D341Med (cell line): ENCODE measurements at places on chromosomes 7 and 10.

- no peak for DNase-seq
Measured at GRCh38 chr7:12550956-12551355, 19.6 kb upstream of the SCIN start.

DNA sequence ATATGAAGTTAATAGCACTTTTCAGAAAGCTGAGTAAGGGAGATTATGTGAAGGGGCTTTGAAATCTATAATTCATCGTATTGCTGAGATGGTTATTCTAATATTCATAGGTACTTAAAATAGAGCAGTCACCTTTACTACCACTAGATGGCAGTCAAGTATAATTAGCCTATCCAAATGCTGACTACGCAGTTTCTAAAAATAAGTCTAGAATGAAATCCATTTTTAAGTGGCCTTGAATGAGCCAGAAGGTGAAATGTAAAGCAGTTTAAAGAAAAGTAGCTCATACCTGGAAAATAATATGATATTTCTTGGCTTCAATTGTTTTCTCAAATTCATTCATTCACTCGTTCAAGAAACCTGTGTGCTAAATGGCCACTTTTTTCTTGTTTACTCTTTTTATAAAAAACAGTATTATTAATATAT lies 1277.1 kb downstream of the GATA3 start:
- DNase-seq = peak; percentile 36

GRCh38 chr10:24900888-24901685 lies 51.3 kb downstream of the PRTFDC1 start:
- DNase-seq = no peak

GRCh38 chr10:88999625-89000024 lies 9.0 kb downstream of the FAS start:
- no peak for DNase-seq

GRCh38 chr10:11225935-11226334 lies 208.3 kb downstream of the CELF2 start:
- DNase-seq = no peak

- peak; percentile 59 for DNase-seq
Measured at GRCh38 chr10:86178401-86179152, 188.0 kb downstream of the GRID1 start.

GRCh38 chr7:23346316-23346715 lies 47.2 kb downstream of the MALSU1 start:
- no peak for DNase-seq

DNA sequence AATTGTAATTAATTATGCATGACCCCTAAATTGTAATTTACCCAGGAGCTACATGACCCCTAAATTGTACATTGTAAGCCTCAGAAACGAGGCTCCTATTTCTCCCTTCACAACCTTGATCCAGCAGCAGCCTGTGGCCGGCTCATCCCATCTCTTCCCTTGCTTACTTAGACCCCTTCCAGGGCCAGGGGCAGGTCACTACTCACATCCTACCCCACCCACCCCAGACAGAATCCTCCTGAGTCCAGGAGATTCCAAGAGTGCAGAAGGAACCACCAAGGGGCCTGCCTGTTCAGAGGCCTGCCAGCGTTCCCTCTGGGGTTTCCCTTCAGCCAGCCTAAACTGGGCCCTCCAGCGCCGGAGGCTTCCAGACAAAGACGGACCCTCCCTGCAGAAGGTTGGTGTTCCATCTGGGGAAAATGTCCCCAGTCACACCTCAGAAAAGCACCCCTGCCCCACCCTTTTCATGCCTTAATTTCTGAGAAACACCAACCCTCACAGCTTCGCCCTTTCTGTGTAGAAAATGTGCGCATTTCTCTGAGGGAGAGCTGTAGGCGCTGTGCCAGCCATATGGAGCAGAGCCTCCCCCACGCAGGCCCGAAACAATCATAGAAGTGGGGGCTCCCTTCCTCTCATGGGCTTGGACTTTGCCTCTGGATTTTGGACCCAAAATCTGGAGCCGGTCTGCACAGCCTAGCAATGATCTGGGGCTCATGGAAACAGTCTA lies 19.2 kb downstream of the LEP start:
- DNase-seq = no peak

GRCh38 chr7:39384386-39384785 lies 181.8 kb upstream of the YAE1 start:
- no peak for DNase-seq

DNA sequence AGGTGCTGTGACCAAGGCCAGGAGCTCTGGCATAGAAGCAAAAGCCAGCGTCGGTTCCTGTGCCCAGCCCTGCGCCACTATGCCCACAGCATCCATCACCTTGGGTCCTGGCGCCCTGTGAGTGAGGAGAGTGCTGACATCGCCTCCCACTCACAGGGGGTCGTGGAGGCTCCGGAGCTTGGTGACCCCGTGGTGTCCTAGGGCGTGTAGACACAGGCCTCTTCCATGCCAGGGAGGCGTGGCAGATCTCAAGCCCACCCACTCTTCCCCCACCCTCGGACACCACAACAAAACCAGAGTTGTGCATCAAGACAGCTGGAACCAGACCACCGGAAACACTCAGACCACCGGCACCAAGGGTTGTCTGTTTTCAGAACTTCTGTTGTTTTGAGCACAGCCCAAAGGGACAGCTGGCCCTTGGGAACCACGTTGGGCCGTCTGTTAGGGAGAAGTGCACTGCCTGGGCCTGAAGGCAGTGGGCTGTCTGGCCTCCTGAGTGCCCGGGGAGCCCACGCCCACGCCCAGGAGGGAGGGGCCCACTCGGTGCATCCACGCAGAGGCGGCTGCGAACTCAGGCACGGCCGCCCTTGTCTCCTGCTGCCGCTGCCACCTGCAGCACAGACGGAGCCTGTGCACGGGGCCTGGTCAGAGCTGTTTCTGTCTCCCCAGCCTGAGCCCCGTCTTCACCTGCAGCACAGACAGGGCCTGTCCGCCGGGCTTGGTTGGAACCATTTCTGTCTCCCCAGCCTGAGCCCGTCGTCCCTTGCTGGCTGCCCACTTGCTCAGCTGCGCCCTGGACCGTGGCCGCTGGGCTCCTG lies 106.3 kb downstream of the INPP5A start:
- no peak for DNase-seq

GRCh38 chr10:52064084-52064845 lies 249.8 kb upstream of the DKK1 start:
- no peak for DNase-seq

GRCh38 chr7:746155-747061 lies 19.3 kb upstream of the PRKAR1B start:
- DNase-seq = peak; percentile 12

DNA sequence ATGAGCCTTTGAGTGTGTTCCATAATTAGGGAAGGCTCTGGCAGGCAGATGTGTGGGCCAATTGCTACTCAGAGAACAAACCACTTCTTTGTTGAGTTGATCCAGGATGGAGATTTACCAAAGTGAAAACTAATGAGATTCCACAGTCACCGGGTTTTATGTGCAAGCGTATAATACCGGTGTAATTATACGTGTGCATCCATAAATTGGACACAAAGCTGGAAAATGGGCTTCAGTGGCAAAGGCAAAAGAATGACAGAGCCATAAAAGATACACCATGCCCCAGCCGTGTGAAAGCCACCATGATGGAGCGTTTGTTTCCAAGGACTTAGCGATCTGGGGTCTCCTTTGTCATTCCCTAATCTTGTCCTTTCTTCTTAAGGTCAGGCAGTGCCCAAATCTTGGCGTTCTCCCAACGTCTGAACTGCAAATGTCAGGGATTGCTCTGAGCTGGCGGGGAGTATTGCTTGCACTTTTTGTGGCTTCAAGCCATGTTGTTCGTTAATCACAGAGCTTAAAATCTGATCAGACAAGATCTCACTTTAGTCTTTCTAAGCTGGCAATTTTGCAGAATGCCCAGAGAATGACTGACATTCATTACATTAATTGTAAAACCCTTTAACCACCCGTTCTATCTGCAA lies 70.1 kb downstream of the NPTX2 start:
- peak; percentile 72 for DNase-seq

DNA sequence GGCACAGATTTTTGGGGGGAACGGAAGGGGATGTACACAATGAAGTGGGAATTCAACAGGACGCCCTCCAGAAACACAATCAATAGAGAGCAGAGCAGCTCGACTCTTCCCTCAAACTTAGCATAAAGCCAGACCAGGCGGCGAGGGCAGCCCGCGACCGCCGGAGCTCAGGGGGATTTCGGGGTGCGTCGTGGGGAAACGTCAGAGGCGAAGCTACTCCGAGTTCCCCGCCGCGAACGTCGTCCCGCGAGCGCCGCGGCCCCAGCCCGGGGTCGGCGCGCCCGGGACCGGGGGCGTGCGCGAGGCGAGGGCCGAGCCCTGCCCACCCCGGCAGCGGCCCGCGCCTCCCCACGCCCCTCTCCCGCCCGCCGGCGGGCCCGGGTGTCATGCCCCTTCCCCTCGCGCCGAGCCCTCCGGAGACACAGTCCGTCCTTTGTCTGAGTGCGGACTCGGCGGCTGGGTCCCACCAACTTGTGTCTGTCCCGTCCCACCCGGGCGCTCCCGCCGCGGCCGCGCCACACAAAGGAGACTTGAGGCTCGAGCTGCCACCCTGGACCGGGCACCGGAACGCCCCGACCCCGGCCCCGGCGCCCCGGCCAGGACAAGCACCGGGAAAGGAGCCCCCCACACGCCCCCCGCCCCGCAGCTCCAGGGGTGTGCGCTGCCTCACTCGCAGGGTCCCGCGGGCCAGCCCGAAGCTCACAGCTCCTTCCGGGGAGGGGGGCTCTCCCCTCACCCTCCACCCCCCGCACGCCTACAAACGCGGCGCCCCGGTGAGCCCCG lies 634 bp downstream of the EZH2 start:
- peak; percentile 70 for DNase-seq

- DNase-seq = no peak
Measured at GRCh38 chr10:103676058-103676785, 179.2 kb downstream of the SH3PXD2A start.

DNA sequence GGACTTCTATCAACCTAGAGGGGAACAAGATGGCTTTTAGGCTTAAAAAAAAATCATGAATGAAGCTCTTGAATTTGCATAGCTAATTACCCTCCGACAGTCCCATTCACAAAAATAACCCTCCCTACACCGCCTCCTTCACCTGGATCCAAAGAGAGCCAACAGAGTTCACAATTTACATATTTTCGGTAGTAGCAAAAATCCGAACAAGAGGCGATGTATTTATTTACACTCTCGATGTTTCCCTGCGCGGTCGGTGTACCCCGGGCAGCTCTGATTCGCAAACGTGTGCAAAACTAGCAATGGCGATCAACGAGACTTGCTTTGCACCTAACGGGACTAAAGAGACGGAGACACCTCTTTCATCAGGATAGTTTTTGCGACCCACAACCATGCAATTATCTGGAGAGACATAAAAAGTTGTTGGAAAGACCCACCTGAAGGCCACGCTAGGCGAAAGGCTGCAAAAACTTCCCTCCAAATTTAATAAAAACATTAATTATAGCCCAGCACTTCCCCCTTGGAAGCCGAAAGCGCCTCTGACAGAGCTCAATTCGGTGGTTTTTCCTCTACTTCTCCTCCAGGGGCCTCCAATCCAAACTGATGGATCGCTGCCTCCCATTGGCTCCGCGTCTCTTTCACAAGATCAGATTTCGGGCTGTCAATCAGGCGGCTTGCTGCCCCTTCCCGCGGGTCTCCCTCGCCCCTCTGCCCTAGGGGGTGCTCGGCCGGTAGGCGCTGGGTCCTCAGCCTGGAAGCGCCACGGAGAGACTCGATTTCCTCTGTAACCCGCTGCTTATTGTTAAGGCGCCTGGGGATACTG lies at the start of gene ETV1:
Gene ETV1 (minus strand): TSS at position 541 of the 823 bp plus-strand sequence. CDS start 614 bp downstream, outside the sequence.
- DNase-seq = peak; percentile 65

- peak; percentile 98 for DNase-seq
Measured at GRCh38 chr7:87059525-87060287, at the start of gene ELAPOR2. ELAPOR2 (minus strand) TSS chr7:87059654; CDS start chr7:87059513, 141 bp downstream.

GRCh38 chr7:127904670-127904985 lies 126.6 kb downstream of the LRRC4 start:
- DNase-seq = peak; percentile 41

GRCh38 chr7:52184006-52184703 lies 851.3 kb upstream of the POM121L12 start:
- DNase-seq = no peak

DNA sequence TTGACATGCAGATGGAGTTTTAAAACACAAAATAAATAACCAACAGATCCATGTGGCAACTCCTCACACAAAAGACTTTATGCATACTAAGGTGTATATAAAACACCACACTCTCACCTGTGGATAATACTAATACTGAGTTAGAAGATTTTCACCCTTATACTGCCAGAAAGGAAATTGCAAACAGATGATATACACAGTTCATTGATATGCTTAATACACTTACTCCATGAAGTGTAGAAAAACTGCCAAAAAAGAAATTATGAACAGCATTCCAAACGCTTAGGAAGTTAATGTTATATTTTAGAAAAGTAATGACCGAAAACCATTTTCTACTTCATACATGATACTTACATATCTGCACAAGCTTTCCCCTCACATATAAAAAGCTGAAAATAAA lies 17.6 kb upstream of the SNX13 start:
- no peak for DNase-seq

DNA sequence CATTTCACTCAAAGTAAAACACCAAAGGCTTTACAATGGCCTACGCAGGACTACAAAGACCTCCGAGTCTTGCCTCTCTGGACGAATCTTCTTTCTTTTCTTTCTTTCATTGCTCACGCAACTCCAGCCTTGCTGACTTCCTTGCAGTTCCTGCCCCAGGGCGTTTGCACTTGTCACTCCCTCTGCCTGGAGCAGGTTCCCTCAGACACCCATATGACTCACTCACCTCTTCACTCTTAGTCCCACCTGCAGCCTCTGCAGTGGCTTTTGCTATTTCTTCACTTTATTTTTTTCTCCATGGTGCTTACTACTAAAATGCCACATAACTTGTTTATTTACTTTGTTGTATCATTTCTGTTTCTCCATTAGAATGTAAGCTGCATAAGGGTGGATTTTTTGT lies 33.1 kb downstream of the GHRHR start:
- DNase-seq = no peak

GRCh38 chr10:29715296-29715695 lies 80.5 kb upstream of the SVIL start:
- DNase-seq = no peak

GRCh38 chr7:37385787-37386186 lies 62.9 kb downstream of the ELMO1 start:
- no peak for DNase-seq

DNA sequence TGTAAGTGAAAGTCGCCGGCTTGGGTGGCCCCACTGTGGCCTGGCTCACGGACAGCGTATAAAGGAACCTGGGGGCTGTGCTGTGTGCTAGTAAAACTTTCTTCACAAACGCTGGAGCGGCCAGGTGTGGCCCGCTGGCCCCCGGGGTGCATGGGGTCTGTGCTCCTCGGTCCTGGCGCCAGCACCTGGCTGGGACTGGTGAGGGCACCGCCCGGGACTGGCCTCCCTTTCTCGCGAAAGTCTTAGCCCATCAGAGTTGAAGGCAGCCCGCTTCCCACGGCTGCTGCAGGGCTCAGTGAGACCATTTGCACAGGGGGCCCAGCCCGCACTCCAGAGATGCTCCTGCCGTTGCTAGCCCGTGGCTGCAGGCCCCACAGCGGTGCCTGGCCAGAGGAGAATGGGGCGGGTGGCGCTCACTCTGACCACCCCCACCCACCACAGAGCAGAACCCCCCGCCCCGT lies 5.8 kb downstream of the PWWP2B start:
- DNase-seq = no peak
